ENCODE measurements at places on chromosomes 12 and 14.

DNA sequence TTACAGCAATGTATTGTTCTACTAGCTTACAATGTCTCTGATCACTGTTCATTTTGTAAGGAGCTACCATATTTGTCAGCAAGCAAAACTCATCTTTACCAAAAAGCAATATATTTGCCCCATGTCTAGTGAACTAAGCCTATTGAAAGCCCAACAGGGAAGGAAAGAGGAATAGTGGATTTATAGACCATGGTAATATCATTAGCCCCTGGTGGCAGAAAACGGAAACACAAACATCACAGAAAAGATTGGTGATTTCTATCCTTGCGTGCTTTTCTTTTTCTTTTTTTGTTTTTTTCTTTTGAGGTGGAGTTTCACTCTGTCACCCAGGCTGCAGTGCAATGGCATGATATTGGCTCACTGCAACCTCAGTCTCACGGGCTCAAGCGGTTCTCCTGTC is 1562.4 kb upstream of the TMEM132C start:
- DNase-seq: no peak

GRCh38 chr12:114314974-114315720 is 90.8 kb downstream of the TBX5 start:
- DNase-seq: no peak

DNA sequence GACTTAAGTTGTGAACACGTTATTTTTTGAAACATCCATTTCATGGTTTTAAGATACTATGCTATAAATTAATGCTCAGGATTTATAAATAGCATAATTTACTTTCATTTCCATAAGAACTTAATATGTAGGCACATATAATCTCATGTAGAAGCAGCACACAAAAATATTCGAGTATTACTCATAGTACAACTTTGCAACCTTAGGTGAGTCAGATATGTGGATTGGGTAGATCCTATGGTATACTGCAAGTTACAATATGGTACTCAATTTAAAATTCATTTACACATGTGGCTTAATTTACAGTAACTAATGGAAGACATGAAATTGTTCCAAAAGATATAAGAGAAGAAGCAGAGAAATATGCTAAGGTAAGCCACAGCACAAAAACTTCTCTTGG is 26.0 kb downstream of the PSMA3 start:
- no peak for DNase-seq

- no peak for DNase-seq
Observed at GRCh38 chr12:61538951-61539350, 721.3 kb upstream of the USP15 start.

DNA sequence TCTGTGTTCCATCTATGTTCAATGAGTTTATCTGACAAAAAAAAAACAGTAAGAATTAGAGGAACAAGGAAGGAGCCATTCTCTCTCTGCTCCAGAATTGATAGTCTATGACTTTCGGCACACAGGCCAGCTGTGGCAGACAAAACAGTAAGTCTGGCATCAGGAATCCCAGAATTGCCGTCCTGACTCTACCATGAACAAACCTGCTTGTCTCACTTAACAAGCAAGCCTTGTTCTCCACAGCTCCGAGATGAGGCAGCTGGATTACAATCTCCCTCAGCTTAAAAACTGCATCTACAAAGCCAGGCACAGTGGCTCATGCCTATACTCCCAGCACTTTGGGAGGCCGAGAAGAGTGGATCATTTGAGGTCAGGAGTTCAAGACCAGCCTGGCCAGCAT is 153.6 kb upstream of the TMCC3 start:
- no peak for DNase-seq

GRCh38 chr12:26712892-26713291 is 120.1 kb downstream of the ITPR2 start:
- DNase-seq: no peak

GRCh38 chr12:50597200-50598195 is 92.7 kb downstream of the DIP2B start:
- peak; percentile 13 for DNase-seq

- no peak for DNase-seq
Observed at GRCh38 chr12:96810057-96810456, 97.0 kb upstream of the NEDD1 start.

GRCh38 chr14:39957987-39958386 is 525.8 kb upstream of the FBXO33 start:
- no peak for DNase-seq

GRCh38 chr12:120457133-120457532 is 10.9 kb downstream of the GATC start:
- no peak for DNase-seq

GRCh38 chr12:32418903-32419519 is 19.7 kb downstream of the FGD4 start:
- DNase-seq: no peak

Data from CD4-positive, alpha-beta memory T cell (primary cell).